Astrocyte of the cerebellum (primary cell): ENCODE measurements at places on chromosomes 2 and 18.

DNA sequence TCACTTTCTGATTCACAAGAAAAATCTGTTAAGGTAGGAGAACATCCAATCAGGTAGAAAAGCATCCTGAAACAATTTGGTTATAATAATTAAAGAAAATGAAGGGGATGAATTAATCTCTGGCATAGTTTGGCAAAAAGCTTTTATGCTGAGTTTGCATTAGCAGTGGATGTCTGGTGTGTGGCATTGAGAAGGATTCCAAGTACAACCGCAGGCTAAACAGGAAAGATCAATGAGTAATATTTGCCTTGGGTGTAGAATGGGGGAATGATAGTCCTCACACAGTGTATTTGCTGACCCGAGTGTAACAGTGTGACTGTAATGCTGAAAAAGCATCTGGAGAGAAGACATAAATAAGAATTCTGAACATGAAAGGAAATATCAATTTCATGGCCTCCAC, 68.3 kb upstream of the SESTD1 start:
- peak; percentile 67 for DNase-seq

DNA sequence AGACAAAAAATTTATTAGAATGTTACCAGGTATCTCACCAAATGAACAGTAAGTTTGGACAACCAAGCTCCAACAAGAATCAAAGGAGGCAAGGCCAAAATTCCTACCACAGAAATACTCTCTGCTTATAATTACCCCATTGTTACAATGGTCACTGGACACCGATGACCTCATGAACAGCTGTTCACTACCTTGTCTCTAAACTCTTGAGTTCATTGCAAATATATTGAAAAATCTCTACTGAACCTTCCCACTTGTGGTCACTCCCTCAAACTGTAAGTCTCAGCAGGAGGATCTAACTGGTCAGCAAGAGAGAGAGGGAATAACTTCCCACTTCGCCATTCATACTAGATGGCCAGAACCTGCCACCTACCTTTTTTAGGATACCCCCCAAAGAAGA, 50.0 kb downstream of the ERBB4 start:
- no peak for DNase-seq

DNA sequence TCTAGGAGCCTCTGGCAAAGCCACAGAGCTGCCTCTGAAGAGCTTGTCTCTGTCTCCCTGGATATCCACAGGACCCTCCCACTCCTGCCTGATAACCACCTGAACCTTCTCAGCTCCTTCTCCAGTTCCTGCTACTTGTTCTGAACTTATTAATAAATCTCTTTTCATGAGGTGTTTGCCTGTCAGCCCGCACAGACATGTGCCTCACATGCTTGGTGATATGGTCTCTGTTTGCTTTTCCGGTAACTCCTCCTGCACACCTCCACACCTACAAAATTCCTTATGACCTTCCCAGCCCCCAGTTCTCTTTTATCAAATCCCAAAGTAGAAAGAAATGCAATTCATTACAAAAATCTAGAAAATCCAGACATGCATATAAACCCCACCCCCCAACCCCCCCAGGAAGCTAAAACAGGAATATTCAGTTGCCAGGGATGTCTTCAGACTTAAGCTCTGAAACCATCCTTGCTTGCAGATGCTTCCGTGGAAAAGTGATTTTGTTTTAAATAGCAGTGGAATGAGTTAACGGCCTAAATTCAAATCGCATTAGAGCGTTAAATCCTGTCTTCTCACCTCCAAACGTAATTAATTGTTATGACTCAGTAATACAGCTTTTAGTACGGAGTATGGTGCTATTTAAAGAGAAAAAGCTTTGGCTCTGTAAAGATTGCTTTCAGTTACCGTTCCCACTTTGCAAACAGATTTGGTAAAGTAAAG, 2.1 kb upstream of the PID1 start:
- no peak for DNase-seq

DNA sequence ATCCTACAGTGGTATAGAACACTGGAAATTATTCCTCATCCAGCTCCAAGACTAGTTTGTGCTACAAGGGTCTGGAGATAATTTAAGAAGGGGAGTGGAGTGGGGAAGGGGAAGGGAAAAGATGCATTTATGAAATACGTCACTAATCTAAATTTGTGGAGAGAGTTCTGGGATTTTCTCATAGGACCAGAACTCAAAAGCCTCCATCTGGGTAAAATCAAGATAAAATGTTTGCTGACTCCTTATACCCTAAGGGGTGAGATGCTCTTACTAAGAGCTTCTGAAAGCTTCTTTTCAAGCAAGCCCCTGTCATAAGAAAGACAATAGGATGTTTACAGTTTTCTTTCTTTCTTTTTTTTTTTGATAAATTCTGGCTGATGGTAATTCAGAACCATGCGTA, 88.5 kb upstream of the RBMS1 start:
- DNase-seq, result no peak

GRCh38 chr2:231467613-231468530, 3.6 kb upstream of the NCL start:
- DNase-seq, result no peak

DNA sequence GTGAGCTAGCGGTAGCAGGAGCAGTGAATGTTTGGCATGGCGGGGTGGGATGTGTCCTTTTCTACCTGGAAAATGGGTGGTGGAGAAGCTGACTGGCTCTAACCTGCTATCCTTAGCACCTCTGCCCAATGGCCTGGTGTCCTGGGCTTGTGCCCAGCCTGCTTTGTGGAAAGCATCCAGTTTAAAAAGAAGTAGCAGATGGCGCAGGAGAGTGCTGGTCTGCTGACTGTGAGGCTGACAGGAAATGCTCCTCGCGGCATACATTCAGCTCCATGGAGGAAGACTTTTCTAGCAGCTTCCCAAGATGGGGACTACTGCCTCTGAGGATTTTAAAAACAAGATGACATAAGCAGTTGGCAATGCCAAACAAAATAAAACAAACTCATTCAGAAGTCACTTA, 56.2 kb upstream of the LYPD6B start:
- no peak for DNase-seq

- DNase-seq, result no peak
Measured at GRCh38 chr2:232898592-232899543, 28.8 kb downstream of the SNORC start.

GRCh38 chr18:80115035-80115434, 6.0 kb downstream of the ADNP2 start:
- no peak for DNase-seq

DNA sequence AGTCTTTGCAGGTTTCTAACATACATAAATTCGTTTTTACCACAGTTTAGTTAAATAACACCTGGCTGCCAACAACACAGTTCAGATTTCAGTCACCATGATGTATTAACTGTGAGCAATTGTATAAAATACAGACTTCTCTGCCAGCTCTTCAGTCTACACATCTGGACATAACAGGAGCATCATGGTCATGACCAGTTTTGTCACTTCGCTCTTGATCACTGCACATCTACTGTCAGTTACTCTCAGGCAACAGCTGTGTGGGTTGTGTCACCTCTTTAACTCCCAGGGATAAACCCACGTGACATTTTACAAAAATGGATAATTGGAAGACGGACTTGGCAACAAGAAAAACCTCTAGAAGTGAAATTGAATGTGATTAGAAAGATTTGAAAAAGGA, 30.3 kb downstream of the CD8A start:
- DNase-seq, result no peak

- DNase-seq, result no peak
Measured at GRCh38 chr2:107358362-107358761, 468.3 kb upstream of the RGPD4 start.

DNA sequence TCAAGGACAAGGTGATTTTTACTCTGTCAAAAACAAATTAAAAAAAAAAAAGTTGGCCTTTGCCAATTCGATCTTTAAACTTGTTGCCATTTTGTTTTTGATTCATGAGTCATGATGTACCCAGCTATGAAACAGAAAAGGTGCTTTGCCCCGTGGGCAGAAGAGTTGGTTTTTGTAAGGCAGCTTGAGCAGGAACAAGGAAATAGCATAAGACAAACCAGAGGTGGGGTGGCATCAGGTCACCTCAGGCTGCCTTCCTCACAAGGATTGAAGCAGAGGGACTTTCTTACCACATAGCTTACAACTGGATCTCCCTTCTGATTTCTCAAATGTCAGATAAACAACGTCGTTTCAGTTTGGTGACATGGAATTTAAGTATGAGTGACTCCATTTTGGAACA, 123.8 kb downstream of the ARL4C start:
- DNase-seq, result no peak

GRCh38 chr2:229620759-229621158, 93.6 kb downstream of the DNER start:
- DNase-seq, result no peak
